ENCODE measurements at places on chromosomes 7 and 10.

DNA sequence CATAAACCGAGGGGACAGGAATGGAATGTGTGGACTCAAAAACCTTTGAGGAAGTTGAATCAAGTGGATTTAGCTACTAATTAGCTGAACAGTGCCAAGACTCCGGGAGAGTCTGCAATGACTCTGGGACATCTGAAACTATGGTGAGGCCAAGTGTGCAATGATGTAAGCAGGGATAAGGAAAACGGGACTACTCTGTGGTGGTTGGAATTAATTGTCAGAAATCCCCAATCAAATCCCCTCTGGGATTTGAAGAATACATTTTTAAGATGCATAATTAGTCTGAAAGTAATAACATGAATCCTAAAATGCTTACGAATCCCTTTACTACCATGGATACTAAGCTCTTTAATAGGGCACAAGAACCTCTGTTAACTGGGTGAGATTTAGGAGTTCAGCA, 602.8 kb downstream of the NRG3 start:
- DNase-seq: no peak

GRCh38 chr7:114972567-114972966, 50.7 kb downstream of the MDFIC start:
- no peak for DNase-seq

DNA sequence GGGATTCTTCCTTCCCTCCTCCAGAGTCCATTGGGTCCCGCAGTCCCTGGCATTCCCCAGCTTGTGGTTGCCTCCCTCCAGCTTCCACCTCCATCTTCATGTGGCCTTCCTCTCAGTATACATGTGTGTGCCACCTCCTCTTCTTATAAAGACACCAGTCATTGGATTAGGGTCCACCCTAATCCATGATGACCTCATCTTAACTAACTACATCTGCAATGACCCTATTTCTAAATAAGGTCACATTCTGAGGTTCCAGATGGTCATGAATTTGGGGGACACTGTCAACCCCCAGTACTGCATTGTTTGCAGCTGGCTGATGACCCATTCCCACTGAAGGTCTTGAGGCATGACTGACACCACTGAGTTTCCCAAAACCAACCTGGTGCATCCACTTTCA, 99.0 kb downstream of the PTPRE start:
- DNase-seq: no peak

DNA sequence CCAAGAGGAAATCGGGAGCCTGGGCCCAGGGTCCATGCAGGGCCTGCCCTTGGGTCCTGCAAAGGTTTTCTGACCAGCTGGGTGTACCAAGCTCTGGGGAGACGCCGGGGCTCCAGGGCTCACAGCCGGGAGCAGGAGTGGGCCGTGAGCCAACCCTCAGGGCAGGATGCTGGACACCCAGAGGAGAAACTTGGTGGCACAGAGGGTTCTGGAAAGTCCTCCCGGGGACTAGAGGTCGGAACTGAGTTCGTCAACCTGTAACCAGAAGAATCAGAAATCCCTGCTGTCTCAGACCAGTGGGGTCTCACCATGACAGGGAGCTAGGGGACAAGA, 29.2 kb upstream of the PPP2R2D start:
- DNase-seq: no peak

GRCh38 chr10:110860576-110861241, 11.0 kb upstream of the PDCD4 start:
- no peak for DNase-seq

- DNase-seq: peak; percentile 21
Observed at GRCh38 chr10:13271552-13272163, 28.2 kb downstream of the PHYH start.

DNA sequence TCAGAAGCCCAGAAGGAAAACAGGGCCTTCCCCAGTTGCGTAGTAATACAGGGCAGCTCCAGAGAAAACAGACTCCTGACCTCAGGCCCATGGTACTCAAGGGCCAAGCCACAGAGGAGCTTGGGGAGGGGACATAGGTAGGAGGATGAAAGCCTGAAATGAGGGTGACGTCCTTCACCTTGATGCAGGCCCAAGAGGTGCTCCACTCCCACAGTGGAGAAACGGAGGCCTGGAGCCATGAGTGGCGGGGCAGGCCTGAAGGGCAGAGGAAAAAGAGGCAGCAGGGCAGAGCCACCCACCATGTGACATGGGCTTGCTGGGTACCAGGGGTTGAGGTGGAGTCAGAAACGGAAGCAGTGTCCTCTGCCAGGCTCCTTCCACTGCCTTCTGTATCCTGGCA, 83.0 kb downstream of the C10orf105 start:
- DNase-seq: no peak
